ENCODE measurements at places on chromosomes 11 and 22.

DNA sequence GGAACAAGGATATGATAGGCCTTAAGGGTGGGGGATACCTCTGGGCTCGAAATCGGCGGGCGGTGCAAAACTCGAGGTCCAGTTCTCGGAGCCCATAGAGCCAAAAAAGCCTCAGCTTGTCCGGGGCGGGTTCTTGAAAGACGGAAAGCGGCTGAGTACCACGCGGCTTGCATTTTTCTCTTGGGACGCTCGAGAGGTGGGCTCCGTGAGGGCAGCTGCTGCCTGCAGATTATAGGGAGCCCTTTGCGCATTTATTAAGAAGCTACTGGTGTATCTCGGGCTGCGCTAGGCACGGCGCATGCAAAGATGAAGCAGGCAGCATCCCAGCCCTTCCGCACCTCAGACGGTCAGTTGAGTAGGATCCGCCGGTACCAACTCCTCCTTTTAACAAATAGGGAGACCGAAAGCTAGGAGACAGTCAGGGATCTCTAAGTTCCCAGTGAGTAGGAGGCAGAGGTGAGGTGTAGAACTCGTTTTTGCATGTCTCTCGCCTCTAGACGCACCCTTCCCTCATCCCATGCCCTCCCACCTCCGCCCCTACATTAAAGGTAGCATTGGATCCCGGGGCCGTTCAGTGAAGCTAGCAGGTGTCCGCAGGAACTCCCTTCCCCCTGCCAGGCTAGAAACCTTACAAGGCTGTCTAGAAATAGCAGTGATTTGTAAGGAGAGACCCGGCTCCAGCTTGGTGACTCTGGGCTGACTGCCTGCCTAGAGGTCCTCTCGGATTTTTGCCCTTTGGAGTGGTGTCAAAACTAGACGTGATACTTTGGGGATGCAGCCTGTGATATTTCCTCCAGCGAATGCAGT, 768 bp downstream of the LDHA start:
- DNase-seq = no peak

DNA sequence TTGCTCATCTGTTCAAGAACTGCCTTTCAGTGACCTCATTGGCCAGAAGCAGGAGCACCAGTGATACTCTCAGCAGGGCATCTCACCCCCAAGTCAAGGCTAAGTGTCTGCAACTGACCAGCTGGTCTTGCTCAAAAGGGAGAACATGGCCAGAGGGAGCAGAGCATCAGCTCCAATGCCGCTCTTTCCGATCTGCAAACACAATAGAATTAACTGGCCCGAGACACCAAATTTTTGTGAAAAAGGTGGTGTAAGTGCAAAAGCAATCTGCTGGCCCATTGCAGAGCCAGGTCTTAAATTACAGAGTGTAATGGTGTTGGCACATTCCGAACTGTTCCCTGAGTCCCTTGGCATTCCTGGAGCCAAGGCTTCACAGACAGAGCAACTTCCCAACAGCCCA, 97.0 kb downstream of the PKNOX2 start:
- no peak for DNase-seq

GRCh38 chr11:105592035-105592434, 17.8 kb upstream of the GRIA4 start:
- DNase-seq = no peak

DNA sequence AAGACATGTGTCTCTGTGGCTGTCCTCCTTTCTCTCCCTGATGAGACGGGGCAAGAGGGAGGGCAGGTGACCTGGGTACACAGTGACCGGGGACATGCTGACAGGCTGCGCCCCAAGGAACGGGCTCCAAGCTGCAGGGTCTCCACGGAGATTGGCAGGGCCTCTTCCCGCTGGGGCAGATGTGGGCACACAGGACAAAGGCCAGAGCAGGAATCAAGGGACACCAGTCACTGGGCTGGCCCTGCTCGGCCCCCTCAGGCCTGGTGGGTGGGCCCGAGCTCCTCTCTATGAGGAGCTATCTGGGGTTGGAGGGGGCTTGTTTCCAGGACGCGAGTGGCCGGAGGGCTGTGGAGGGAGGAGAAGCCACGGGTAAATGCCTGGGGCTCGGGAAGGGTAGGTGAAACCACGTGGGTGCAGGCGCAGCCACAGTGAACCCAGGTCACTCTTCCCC, 11.2 kb downstream of the PNPLA5 start:
- DNase-seq = no peak

GRCh38 chr11:71193431-71193830, 58.9 kb downstream of the SHANK2 start:
- DNase-seq = no peak

DNA sequence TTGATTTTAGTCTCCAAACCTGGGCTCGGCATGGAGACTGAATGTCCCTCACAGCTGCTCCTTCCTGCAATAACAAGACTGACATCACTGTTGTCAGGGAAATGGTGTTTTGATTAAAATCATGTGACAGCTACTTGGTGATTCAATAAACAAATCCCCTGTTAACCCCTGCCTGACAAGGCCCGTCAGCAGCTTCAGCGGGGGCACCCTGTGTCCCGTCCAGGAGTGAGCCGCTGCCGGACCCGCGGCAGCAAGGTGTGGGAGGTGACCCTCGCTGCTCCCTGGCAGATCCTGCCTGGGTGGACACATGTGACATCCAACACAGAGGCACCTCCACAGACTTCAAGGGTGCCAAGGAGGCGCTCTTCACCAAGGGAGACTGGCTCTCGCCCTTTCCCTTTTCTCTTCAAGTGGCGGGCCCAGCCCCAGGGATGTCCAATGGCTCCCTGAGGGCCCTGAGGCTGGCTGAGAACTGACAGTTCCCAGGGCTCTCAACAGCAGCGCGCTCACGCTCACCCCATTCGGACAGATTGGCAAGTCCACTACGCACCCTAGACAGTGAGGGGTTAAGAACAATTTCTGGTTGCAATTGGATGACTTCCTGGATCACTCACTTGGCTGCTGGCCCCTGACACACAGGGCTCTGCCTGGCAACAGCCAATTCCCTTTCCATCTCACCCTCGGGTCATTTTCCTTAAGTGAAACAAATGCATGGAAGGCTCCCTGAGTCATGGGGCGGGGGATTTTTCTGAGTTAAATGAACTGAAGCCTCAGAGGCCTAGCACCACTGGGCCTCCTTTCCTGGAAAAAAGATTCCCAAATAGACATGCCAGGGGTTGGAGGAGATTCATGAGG, 30.7 kb downstream of the PPP2R1B start:
- peak; percentile 96 for DNase-seq
